ENCODE measurements at places on chromosomes 11 and 22.

DNA sequence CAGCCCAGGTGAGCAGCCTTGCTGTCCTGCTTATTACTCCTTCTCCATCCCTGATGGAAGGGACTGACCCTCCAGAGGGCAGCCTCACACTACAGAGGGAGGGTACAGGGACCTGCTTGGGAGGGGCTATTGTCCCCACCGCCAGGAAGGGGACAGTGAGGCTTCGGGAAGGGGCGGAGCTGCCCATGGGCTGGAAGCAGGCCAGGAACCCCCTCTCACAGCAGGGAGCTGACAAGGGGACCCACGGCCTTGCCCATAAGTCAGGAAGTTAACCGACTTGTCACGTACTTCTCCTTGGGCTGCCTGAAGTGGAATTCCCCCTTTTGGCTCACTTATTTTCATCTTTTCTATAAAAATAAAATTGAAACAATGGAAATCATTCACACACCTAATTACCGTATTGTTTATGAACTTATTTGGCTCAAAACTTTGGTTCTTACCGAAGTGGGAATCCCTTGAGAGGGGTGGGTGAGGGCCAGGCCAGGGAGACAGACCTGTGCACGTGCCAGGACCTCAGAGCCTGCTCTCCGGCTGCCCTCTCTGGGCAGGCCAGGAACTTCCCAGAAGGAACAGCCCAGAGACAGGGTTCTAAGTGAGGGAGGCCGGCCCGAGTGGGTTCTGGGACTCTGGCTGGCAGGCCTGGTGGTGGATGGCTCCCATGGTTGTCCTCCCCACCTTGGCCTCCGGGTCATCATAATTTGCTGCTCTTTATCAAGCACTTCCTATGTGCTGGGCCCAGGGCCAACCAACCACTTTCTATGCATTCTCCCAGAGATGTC is 5.8 kb downstream of the MGAT3 start:
- DNase-seq, result no peak

- DNase-seq, result peak; percentile 16
Measured at GRCh38 chr11:107590460-107591377, at the start of gene ELMOD1. TSS of gene ELMOD1 (plus strand) at chr11:107591147. CDS start at chr11:107618190, 27,043 bp downstream.

GRCh38 chr11:109734566-109734965 is 312.6 kb downstream of the C11orf87 start:
- DNase-seq, result no peak

GRCh38 chr11:10282117-10282516 is 11.9 kb downstream of the SBF2 start:
- no peak for DNase-seq

DNA sequence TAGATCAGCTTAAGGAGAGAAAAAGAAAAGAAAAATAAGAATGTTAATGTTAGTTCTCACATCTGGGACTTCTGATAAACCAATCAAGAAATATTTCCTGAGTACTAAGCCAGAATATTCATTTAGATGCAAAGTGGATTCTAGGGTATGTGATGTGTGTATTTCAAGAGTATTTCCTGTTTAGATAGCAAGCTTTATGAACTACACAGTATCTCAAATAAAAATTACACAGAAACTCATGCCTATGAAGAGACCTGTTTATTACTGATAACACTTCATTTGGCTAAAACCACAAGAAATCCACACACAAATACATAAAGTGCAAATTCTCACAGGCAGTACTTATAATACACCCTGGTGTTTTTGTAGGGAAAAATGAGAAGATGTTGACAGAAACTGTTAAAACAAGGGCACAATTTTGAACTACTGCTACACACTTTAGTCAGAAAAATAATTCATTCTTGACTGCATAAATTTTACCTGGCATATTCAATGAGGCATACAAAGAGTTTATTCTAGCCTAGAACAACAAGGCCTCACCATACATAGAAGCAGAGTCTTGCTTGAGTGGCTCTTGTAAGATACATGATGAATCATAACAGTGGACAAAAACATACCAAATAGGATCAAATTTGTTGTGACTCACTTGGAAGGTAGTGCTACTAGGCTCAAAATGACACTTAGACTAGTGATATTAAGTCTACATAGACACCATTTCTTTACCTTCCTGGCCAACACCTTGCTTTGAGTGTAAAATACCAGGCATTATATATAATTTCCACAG is 18.8 kb upstream of the P4HA3 start:
- DNase-seq, result no peak

- DNase-seq, result no peak
Measured at GRCh38 chr11:111450480-111451320, 61.5 kb downstream of the BTG4 start.

DNA sequence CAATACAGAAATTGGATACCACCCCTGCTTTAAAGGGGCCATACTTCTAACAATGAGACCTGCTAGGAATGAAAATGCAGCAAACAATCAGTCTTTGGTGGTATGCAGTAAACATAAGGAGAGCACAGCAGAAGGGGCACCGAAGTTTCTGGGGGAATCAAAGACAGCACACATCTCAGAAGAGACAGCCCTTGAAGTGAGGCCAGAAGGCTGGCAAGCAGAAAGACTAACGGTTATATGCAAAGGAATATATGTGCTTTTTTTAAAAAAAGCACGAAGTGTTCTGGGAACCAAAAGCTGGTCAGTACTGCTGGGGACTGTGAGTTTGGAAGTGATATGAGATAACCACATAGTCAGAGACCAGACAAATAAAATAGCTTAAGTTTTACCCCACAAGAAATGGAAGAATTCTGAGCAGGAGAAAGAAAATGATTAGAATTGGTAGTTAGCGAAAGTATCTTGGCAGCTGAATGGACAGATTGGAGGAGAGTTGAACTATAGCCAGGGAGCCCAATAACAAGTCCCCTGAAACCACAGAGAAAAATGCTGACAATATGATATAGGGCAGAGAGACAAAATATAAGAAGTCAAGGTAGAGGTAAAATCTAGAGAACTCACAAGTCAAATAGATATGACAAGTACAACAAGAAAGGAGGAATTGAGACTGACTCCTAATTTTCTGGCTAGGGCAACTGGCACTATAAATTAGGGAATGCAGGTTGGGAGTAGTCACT is 125.7 kb downstream of the MRTFA start:
- no peak for DNase-seq

GRCh38 chr22:29691636-29692326 is 28.0 kb upstream of the CABP7 start:
- no peak for DNase-seq

- no peak for DNase-seq
Measured at GRCh38 chr22:19666673-19667593, 47.4 kb upstream of the SEPTIN5 start.

DNA sequence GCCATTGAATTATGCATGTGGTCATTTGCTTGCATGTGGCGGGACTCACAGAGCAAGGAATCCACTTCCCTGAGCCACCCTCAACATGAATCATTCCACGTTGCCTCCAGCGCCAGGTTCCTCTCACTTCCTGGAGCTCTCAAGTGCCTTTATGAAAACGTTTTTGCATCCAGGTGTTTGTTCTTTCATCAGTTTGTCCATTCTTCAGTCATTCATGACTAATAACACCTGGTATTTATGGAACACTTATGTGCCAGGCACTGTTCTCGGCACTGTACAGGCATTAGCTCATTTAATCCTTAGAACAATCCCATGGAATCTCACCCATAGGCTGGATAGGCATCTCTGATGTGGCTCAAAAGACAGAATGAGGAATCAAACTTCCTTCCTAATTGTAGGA is 256.1 kb upstream of the SYN3 start:
- DNase-seq, result no peak

DNA sequence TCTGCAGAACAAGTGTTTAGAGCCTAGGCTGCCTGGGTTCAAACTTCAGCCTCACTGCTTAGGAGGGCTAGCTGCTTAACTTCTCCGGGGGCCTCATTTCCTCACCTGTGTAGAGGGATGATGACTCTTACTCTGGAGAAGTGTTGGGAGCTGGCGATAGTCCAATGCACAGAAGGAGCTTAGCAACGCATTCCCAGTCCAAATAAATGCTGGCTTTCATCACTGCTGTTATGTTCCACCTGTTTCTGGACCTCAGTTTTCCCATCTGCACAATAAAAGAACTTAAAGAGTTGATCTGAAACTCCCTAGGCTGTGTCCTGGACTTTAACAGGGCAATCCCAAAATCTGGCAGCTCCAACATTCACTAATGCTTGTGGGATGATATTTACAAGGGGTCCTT is 337.8 kb downstream of the MIAT start:
- no peak for DNase-seq

GRCh38 chr11:102664001-102664752 is 39.0 kb upstream of the MMP20 start:
- peak; percentile 1 for DNase-seq

GRCh38 chr11:57471496-57471895 is 11.2 kb downstream of the RTN4RL2 start:
- no peak for DNase-seq

DNA sequence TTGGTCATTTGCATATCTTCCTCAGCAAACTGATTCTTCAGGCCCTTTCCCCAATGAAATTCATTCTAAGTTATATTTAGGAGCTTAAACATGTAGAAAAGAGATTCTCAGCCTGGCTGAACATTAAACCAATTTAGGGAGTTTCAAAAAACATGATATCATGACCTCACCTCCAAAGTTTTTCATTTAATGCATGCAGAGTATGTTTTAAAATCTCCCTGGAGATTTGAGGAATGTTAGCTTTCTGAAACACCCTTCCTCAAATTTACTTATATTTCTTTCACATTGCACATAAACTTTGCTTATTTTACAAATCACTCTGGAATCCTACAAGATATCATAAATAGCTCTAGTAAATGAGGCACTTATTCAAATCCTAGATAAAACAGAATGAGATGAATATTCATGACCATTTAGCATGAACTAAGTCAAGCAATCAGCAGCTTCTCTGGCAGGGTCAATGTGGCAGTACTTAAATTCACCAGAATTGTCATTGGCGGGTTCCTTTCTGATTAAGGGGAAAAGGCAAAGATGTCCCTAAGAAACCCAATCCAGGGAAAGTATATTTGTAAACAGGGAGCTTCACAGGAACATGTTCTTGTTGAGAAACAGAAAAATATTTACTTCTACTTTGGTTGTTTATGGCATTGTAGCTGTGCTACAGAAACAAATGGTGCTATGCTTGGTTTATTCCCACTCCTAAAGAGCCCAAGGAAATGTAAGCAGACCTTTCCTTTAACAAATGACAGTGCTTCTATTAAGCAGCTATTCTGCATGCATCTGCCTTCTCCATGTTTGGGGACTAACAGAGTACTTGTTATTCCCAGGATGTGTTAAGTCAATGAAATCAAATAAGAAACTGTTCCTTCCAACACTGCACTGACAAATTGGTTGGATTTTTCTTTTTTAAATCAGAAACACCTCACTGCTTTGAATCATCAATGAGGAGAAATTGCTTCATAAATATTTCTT is 162.3 kb downstream of the C11orf87 start:
- DNase-seq, result no peak

DNA sequence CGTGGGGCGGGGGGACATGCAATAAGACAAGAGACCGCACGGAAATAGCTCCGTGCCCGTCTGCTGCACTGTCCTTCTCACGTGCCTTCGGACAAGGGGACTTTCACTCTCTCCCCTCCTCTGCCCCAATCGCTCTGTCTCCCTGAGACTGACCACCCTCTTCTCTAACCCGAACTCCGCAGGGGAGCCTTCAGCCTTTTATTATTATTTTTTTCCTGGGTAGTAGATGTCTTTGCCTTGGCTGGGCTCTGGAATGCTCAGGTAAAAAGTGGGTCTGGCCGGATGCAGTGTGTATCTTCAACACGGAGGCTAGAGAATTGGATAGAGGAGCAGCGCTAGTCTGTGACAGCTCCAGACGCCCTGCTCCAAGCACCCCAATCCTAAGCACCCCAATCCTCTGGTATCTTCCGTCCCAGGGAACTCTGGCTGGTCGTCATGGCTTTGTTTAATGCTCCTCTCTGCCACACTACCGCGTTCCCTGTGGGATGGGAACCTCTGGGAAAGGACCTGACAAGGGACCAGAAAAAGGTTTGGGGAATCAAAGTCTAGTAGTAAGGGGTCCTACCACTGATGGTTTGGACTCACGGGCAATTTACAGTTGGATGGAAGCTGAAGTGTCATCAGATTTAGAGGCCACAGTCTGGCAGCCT is 25.1 kb upstream of the ROBO3 start:
- DNase-seq, result no peak

- DNase-seq, result no peak
Measured at GRCh38 chr11:20669820-20670684, 666 bp downstream of the NELL1 start.

GRCh38 chr11:21774212-21774611 is 418.7 kb upstream of the ANO5 start:
- DNase-seq, result no peak

DNA sequence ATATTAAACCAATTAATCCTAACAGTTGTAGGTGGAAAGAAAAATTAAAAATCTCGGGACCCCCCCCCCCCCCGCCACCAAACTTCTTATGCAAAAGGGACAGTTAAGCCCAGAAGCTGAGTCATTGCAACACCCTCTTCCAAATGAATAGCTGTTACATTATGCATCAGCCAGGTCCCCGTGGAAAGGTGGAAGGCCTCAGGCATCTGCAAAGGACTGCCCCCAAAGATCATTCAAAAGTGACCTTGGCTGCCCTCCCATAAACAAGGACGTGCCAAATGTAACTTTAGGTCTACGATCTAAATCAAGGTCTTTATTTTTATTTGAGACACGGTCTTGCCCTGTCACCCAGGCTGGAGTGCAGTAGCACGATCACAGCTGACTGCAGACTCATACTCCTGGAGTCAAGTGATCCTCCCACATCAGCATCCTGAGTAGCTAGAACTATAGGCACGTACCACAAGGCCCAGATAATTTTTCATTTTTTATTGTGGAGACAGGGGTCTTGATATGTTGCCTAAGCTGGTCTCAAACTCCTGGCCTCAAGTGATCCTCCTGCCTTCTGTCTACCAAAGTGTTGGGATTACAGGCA is 22.8 kb downstream of the SYN3 start:
- DNase-seq, result no peak

DNA sequence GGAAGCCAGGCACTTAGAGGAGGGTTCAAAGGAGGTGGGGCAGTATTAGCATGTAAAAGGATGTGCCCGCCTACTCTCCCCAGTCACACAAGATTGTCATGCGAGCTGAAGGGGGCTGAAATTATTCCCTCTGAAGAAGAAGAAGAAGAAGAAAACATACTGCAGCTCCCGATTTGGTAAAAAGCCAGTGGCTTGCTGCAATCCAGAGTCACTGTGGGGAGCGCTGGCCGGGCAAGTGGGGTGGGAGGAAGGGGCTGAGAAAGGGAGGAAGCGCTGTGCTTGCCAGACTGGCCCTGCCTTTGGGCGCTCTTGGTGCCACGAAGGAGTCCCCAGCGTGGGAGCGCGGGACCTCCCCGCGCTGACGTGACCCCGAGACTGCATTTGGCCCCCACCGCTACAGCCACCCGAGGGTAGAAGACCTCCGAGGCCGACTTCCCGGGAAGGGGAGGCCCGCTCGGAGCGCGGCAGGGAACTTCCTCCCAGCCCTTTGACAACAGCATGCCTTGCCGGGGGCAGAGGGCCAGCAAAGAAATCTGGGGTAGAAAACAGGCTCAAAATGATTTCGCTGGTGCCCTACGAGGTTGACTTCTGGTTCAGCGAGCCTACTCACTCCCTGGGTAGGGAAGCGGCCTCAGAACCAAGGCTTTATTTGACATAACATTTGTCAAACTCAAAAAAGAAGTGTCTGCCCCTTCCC is 906.3 kb downstream of the DLG2 start:
- no peak for DNase-seq

All from central memory CD4-positive, alpha-beta T cell (primary cell).